ENCODE measurements at places on chromosomes 4 and X. TPM values are rescaled to one million over a fixed set of nuclear protein-coding genes. Genes with fewer than 3 reads are reported as not detected.

- no peak overlapping the region for H3K4me3 ChIP-seq
- H3K27me3 ChIP-seq, result no peaks in the 10 kb centered on the region
- H3K4me1 ChIP-seq, result no peaks in the 10 kb centered on the region
- H3K27ac ChIP-seq, result no peak overlapping the region
- no peak for DNase-seq
These were observed 133.7 kb upstream of the CPXCR1 start for GRCh38 chrX:88613338-88613737.

GRCh38 chr4:21952549-21952948 lies 4.0 kb upstream of the KCNIP4 start:
- no peaks in the 10 kb centered on the region for H3K36me3 ChIP-seq
- no peaks in the 10 kb centered on the region for H3K4me1 ChIP-seq
- H3K27me3 ChIP-seq, result no peaks in the 10 kb centered on the region
- H3K4me3 ChIP-seq, result no peak overlapping the region
- DNase-seq, result no peak

- H3K4me3 ChIP-seq, result no peak overlapping the region
- H3K4me1 ChIP-seq, result no peaks in the 10 kb centered on the region
- no peak for DNase-seq
- no peaks in the 10 kb centered on the region for H3K36me3 ChIP-seq
- no peaks in the 10 kb centered on the region for H3K27me3 ChIP-seq
These were observed 111.9 kb upstream of the KIT start for GRCh38 chr4:54545663-54546424.

DNA sequence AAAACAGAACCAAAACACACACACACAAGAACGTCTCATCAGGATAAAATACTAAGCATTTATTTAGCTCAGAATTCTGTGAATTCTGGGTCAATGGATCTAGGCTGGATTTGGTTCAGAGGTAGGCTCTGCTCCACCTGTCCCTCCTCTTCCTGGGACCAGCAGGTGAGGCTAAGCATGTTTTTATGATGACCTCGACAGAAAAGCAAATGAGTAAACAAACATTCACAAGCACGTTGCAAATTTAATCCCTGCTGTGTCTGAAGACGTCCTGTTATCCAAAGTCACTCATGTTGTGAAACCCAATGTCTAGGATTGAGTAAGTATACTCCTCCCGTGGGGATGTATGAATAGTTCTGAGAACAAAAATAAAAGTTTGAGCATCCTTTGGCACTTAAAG lies 371.4 kb upstream of the TECRL start:
- no peak overlapping the region for H3K27ac ChIP-seq
- H3K4me1 ChIP-seq, result no peaks in the 10 kb centered on the region
- no peaks in the 10 kb centered on the region for H3K27me3 ChIP-seq
- no peak overlapping the region for H3K4me3 ChIP-seq
- no peak for DNase-seq

The RNF175 gene
- polyA plus RNA-seq, result 5.7 TPM

The NDNF gene
- not detected for polyA plus RNA-seq

The TSPAN7 gene
- 0.20 TPM for polyA plus RNA-seq

Measured in CD4-positive, CD25-positive, alpha-beta regulatory T cell (primary cell).